ENCODE measurements at places on chromosomes 11 and 22.
A peak's percentile ranks its signal among the peaks of the same experiment; 100 is the strongest.

DNA sequence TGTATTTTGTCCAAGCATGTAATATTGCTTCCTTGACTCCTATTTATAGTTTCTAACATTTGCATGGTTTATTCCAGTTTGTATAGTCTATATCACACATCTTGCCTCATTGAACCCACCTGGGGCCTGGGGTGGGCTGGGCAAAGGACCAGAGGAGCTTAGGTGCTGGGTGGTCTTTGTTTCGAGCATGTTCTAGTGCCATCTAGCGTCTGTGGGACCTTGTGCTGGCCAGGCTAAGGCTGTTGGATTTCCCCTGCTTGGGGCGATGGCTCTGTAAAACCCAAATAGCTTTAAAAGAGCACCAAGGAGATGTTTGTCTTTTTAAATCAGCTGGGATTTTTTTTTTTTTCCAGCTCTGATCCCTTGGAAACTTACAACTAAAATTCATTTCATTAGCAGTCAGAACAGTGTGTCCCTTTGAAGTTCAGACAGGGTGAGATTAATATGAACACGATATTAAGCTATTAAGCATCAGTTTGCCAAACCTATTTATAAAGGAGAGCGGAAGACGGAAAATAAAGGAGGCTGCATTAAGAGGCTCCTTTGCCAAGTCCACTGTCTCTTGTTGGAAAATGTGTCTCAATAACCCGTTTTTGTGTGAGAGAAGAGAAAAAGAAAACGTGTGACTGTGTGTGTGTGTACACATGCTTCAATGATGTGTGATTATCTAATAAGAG lies 157.4 kb downstream of the COMMD9 start:
- peaks cover 18% of the 10 kb centered on the region for H3K27me3 ChIP-seq
- H3K36me3 ChIP-seq: no peaks in the 10 kb centered on the region

DNA sequence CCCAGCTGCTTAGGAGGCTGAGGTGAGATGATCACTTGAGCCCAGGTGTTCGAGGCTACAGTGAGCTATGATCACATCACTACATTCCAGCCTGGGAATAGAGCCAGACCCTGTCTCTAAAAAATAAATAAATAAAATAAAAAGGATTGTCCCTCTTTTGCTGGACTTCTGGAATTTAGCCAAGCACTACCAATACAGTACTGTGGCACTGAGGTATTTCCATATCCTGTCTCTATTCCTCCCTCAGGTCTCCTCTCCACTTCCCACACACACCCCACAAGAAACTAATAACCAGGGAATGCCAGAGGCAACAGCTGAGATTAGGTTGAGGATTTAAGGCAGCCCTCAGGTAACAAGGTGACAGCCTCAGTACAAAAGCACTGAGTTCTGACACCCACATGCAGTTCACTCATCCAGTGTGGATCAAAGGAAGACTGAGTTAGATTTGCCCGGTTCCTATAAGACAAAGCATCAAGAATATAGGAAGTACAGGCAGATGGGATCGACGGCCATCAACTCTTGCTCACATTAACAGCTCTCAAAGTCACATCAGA lies 4.5 kb upstream of the PPP2R1B start:
- no peak overlapping the region for H3K4me3 ChIP-seq
- H3K27ac ChIP-seq: no peak overlapping the region
- no peaks in the 10 kb centered on the region for H3K27me3 ChIP-seq
- no peak for DNase-seq
- H3K4me1 ChIP-seq: peaks cover 2% of the 10 kb centered on the region

- no peaks in the 10 kb centered on the region for H3K27me3 ChIP-seq
- peaks cover 14% of the 10 kb centered on the region for H3K36me3 ChIP-seq
- peaks cover 46% of the 10 kb centered on the region for H3K4me1 ChIP-seq
- H3K4me3 ChIP-seq: no peak overlapping the region
- no peak overlapping the region for H3K27ac ChIP-seq
These were observed 3.4 kb downstream of the EHBP1L1 start for GRCh38 chr11:65579291-65579690.

GRCh38 chr11:12235080-12235479 lies 124.7 kb downstream of the MICAL2 start:
- H3K27ac ChIP-seq: peak overlapping the region; percentile 67
- no peak for DNase-seq
- peaks cover 19% of the 10 kb centered on the region for H3K4me1 ChIP-seq
- peaks cover 7% of the 10 kb centered on the region for H3K36me3 ChIP-seq
- H3K27me3 ChIP-seq: no peaks in the 10 kb centered on the region

GRCh38 chr11:56577621-56578020 lies at the start of gene OR5M10:
Gene OR5M10 (minus strand): TSS chr11:56577721. CDS start chr11:56577721, 0 bp downstream.
- H3K4me3 ChIP-seq: no peak within 1 kb of the TSS
- H3K4me1 ChIP-seq: no peaks in the 10 kb centered on the region
- H3K36me3 ChIP-seq: no peaks in the 10 kb centered on the region
- no peaks in the 10 kb centered on the region for H3K27me3 ChIP-seq
- DNase-seq: no peak
- no peak within 1 kb of the TSS for H3K27ac ChIP-seq
